Amniotic epithelial cell (primary cell): ENCODE measurements at places on chromosomes 4 and X.

GRCh38 chr4:145566086-145566708, 53.0 kb upstream of the MMAA start:
- DNase-seq: no peak

GRCh38 chrX:122219735-122220134, 964.3 kb upstream of the GRIA3 start:
- no peak for DNase-seq

DNA sequence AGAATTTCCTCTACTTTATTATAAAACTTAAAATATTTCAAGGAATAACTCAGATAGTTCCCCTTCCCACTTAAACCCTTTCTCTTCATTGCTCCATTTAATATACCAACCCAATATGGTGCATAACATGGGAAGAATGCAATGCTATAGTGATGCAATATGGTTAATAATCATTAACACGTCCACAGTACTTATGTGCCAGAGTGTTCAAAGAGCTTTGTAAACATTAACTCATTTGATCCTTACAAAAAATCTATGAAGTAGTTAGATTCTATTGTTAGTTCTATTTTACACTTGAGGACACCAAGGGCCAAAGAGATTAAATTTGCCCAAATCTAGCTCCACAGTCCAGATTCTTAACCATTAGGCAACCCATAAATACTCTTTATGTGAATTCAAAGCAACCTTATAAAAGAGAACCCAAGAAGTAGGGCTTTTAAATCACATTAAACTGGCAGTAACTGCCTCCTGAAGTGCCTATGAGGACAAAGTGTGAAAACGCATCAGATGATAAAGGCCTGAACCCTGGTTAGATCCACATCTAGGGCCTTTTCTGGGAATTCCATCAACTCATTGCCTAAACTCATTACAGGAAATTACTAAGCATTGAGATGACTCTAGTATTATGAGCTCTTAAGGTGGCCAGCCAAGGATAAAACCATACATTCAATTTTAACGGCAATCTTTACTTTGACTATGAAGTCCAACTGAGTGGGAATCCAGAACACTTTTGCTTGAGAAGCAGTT, 94.3 kb downstream of the AREG start:
- peak; percentile 11 for DNase-seq

GRCh38 chr4:130659320-130659719, 1563.4 kb downstream of the C4orf33 start:
- no peak for DNase-seq

DNA sequence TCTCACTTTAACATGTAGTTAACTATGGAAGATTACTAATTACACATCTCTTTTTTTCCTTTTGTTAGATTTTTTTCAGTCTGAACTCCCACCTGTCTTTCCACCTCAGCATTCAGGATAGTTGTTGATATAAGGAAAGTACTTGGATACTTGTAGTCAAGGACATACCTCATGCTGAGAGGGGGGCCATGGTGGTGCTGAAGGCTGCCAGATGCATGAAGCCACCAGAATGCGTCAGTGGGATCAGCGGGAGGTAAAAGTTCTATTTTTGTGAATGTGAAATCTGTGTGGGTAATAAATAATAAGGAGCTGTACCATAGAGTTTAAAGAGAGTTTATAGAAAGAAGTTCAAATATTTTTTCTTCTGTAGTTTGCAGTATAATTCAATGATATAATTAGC, 13.1 kb upstream of the NDST4 start:
- no peak for DNase-seq

- peak; percentile 65 for DNase-seq
Observed at GRCh38 chr4:7217474-7218321, 25.4 kb downstream of the SORCS2 start.

DNA sequence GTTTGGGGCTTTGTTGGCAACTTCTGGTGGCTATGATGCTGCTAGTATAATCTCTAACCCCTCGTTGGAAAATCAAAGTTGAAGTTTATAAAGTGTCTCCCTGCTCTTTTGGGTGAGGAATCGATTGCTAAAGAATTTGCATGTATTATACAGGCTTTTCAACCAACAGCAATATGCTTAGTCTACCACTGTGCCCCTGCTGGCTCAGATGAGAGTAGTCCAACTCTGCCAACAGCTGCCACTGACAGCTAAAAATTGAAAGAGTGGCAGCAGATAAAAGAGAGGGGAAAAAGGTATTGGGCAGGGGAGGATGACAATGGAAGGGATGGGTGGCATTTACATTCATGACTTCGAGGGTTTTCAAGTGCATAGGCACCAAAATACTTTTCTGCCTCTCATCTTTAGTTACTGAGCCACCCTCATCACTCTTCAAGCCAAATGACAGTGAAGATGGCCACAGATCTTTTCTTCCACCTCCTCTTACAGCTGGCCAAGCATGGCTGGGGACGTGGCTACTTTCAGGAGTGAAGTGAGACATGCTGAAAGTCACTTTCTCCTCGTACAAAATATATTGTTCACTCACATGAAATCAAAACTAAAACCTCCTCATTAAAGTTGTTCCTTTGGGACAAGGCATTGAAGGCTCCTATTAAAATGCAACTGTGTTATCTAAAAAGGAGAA, 2.7 kb upstream of the GRIA3 start:
- DNase-seq: no peak

GRCh38 chr4:159549098-159549518, 446.2 kb downstream of the RAPGEF2 start:
- DNase-seq: peak; percentile 60

DNA sequence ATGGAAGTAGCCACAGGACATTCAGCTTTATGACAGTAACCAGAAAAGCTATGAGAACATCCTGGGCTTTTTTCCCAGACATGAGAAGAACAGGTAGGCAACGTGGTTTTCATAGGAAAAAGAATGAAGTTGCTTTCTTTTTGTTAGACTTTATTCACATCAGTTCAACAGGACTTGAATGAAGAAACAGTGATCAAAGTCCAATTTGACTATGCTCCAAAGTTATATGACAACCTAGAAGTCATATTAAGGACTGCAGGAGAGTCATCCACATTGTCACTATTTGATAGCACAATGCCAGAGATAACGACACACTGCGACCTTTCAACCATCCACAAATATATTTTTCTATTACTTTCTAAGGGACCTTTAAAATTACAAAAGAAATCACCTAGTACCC, 39.2 kb upstream of the PRDX4 start:
- DNase-seq: no peak

DNA sequence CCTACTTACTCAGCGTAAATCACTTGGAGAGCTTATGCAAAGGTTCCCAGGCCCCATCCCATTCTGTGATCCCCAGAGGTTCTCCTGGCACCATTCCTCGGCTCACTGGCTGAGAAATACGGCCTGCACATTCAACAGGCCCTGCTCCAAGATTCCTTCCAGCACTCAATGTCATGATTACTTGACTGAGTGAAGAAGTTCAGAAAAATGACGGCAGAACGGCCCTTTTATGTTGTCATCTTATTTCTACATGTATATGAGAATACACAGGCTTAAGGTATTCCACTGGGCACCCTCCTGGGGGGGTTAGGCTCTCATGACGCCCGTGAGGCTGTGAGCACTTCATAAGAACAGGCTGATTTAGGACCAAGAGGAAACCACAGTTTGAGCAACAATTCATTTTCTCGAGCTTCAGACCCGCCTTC, 190.6 kb downstream of the NSUN7 start:
- DNase-seq: peak; percentile 68

- DNase-seq: peak; percentile 75
Observed at GRCh38 chrX:74458736-74459135, 37.4 kb downstream of the SLC16A2 start.

GRCh38 chrX:56802921-56803849, 74.1 kb downstream of the NBDY start:
- DNase-seq: peak; percentile 49

DNA sequence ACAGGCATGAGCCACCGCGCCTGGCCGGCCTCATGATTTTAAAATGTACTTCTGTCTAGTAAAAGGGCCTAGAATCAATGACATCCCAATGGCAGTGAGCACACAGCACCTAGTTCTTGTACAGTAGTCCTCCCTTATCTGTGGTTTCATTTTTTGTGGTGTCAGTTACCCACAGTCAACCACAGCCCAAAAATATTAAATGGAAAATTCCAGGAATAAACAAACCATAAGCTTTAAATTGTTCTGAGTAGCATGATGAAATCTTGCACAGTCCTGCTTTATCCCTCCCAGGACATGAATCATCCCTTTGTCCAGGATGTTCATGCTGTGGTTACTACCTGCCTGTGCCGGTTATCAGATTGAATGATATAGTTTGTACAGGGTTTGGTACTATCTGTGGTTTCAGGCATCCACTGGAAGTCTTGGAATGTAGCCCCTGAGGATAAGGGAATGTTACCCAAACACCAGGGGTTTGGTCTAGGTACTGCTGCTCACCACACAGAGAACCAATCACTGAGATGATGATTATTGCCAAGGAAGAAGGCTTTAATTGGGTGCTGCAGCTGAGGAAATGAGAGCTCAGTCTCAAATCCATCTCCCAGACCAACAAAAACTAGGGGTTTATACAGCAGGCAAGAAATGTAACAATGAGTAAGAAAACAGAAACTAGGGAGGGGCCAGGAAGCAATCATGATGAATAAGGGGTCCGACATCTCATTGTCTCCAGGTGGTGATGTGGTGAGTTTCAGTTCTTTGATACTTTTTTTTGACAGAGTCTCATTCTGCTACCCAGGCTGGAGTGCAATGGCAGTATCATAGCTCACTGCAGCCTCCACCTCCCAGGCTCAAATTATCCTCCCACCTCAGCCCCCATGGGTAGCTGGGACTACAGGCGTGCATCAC, 16.2 kb upstream of the FHL1 start:
- DNase-seq: peak; percentile 93

DNA sequence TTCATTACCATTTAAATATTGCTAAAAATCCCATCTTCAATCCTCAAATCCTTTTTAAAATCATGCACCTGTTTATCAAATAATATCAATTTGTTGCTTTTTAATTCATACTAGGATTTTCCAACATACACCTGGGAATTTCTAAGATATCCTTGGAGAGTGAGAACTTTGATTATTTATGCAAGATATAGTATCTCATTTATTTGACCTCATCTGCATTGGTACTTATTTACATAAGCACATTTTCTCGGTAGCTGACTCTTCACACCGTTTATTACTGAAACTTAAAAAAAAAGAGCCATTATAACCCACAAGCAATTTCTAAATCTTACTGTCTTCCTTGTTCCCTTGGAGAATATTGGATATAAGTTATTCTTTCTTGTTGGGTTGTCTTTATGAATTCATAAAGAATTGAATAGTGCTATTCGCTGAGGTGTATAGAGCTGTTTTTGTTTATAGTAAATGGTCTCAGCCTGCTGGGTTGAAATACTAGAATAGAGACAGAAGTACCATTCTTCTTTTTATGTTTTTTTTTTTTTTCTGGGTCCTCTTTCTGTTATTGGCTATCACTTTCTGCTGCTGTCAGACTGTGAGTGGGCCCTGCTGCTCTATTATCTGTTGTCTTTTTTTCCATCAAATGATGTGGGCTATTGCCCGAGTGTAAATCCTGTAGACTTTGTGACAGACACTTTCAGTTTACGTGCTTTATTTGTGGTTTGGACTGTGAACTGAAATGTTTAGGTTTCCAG, 2.9 kb downstream of the UGT8 start:
- no peak for DNase-seq

- peak; percentile 1 for DNase-seq
Observed at GRCh38 chr4:5554376-5554775, 154.0 kb downstream of the EVC2 start.

GRCh38 chrX:134706138-134706537, 47.9 kb upstream of the PLAC1 start:
- DNase-seq: no peak

GRCh38 chr4:85391071-85391470, 83.9 kb upstream of the ARHGAP24 start:
- DNase-seq: no peak

GRCh38 chrX:100615005-100615404, 21.6 kb downstream of the TSPAN6 start:
- peak; percentile 62 for DNase-seq

- DNase-seq: no peak
Observed at GRCh38 chr4:158098802-158099201, 74.0 kb downstream of the GASK1B start.

DNA sequence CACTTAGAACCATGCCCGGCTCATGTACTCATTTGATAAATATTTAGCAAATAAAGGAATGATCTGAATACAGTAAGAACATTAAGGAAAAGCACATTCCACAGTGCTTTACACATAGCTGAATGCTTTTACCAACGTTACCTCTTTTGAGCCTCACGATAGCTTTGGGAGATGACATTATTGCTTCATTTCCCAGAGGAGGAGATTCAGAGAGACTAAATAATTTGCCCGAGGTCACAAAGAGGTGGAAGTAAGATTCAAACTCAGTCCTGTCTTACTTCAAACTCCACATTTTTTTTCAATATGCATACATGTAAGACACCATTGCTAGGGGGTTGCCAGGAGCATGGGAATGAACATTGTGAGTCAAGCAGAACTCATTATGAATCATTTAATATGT, 538.5 kb downstream of the BCOR start:
- no peak for DNase-seq

DNA sequence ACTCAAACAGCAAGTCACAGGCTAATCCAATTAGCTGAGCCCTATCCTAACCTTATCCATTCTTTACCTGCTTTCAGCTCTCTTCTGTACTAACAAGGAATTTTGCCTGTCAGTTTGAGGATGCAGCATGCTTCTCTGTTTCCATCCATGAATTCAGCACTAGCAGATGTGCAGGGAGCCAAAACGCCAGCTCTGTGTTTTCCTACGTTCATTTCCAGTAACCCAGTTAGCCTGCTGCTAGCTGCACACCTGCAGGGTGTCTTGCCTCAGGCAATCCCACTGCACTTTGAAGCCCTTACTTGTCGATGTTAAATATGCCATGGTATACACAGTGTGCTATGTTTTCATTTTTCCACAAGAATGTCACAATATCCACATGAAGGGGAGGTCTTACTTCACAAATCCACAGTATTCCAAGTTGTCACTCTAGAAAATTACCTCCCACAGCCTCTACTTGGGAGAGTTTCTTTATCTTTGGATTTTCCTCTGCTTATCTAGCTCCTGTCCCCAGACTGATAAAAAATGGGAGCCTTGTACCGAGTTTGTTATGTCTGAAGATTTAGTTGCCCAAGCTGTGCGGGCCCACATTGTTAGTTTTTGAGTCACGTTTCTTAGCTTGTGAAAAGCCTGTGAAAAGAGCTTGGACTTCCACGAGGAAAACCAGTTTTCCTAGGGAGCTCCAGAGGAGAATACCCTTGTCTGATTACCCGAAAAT, 127.6 kb upstream of the HHIP start:
- peak; percentile 86 for DNase-seq

GRCh38 chr4:102734116-102734515, 26.7 kb downstream of the MANBA start:
- no peak for DNase-seq

- DNase-seq: peak; percentile 61
Observed at GRCh38 chr4:75254745-75255144, 259.5 kb downstream of the RCHY1 start.

- no peak for DNase-seq
Observed at GRCh38 chr4:144223661-144224060, 83.1 kb upstream of the GYPA start.

DNA sequence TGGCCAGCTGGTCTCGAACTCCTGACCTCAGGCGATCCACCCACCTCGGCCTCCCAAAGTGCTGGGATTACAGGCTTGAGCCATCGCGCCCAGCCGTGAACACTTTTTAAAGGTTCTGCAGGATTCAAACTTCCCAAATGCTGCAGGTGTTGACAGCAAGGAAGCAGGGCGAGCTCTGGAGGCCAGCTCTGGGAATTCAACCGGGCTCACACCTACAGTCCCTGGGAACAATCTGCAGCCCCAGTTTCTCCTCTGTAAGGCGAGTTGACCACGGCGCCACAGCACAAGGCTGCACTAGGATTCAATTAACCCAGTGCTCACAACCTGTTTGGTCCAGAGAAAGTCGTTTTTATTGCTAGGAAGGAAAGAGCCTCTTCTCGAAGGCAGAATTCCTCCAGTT, 1.6 kb downstream of the MTNR1A start:
- no peak for DNase-seq

- no peak for DNase-seq
Observed at GRCh38 chrX:111443946-111444345, 32.0 kb upstream of the DCX start.
